ENCODE measurements at places on chromosomes 2 and 18. TPM values are rescaled to one million over a fixed set of nuclear protein-coding genes. Genes with fewer than 3 reads are reported as not detected.

- DNase-seq, result no peak
Observed at GRCh38 chr18:44031063-44031462, 649.6 kb upstream of the SETBP1 start.

GRCh38 chr18:12121175-12122042, 27.8 kb downstream of the ANKRD62 start:
- no peak for DNase-seq

DNA sequence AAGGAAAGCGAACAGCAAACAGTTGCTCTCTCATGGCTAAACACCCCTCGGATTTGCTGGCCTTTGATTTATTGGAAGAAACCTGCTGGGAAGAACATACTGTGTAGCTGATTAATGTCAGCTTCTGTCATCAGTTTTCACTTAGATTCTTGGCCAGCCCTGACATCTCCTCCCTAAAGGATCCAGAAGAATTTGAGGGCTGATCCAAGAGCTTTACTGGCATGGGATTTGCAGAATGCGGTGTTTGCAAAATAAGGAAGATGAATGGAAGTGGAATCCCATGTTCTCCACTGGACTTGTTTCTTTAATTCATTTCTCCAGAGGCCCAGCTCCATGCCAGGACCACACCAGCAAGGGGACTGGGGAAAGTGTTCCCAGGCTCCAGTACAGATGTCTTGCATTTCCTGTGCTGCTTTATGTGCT, 80.5 kb downstream of the RDH14 start:
- no peak for DNase-seq

DNA sequence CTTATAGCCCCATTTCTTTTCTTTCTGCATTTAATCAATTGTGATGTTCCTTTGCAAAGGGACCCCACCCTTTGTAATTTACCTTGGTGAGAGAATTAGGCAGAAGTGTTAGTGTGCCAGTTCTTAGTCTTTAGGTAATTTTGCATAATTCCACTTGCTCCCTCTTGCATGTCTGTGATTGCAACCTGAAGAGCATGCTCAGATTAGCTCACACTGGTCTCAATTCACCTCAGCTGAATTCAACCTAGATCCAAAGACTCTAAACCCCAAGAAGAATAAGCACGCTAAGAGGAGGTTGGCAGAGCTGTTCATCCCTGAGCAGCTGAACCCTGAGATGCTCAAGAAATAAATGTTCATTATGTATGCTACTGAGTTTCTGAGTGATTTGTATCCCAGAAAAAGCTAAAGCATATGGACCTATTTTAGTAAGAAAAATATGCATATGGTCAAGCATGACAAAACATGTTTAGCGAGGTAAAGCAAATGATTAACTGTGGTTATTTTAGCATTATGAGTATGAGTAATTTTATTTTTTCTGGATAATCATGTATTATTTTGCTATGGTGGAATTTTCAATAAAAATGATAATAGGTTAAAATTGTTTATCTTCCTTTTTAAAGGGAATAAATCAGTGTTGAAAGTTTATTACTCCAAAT, 299.2 kb upstream of the ZSWIM2 start:
- DNase-seq, result no peak

DNA sequence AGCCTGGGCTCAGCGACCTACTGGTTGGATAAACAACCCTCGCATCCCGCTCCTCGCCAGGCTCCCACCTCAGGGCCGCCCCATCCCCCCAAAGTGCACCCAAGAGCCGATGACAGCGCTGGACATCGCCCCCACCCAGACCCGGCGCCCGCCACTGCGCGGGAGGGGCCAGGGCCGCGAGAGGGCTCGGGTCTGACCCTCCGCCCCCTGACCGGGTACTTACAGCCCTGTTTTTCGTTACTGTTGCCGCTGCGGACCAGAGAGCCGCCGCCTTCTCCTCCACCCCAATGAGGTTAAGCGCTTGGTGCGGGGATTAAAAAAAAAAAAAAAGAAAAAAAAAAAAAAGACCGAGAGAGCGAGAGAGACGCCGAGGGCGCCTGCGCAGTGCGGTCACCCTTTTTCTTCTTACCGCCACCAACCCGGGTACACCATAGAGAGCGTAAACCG, at the start of gene CLASP1:
Gene CLASP1, minus strand, starts transcription at position 314 of the 447 bp plus-strand sequence. CDS start 43,567 bp downstream, outside the sequence.
- DNase-seq, result no peak

- no peak for DNase-seq
Observed at GRCh38 chr2:175730050-175730449, 272.0 kb downstream of the LNPK start.

GRCh38 chr2:21453723-21454450, 330.1 kb downstream of the TDRD15 start:
- no peak for DNase-seq

DNA sequence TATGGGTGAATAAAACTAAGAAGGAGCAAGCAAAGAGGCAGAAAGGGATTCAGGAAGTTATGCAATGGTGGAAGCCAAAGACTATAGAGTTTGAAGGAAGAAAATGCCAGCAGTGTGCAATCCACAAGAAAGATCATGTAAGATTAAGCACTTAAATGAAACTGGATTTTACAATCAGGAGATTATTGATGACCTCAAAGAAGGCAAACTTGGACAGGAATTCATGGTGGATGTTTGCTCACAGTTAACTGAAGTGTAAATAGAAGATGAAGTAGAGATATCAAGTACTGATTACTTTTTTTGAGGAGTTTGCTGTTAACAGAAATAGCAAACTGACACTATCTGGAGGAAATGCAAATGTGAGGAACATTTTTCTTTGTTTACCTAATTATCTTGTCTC, 308.9 kb downstream of the RND3 start:
- no peak for DNase-seq

DNA sequence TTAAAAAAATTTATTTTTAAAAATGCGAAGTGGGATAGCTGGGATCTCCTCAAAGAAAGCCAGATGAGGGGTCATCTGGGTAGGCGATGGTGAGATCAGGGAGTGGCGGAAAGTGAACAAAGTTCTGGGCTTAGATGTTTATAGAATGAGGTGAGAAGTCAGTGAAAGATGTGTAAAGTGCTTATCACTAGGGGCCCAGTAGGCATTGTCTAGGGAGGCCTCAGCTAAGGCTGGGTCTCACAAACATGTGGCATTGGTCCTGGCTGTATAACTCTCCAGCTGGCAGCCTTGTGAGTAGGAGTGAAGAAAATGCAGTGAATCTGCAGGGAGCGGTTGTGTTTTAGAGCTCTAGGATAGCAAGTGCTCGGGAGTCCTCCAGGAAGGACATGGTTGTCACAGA, 10.5 kb downstream of the ACSL3 start:
- DNase-seq, result no peak

- no peak for DNase-seq
Observed at GRCh38 chr2:113703386-113704299, 52.8 kb downstream of the SLC35F5 start.

SCTR gene
- not detected for total RNA-seq

SLC9A4 gene
- total RNA-seq, result not detected

DCAF17 gene
- total RNA-seq, result 9.9 TPM
